Colonic mucosa (tissue), 4 donors: ENCODE measurements at places on chromosomes 16 and 17. TPM values are rescaled to one million over a fixed set of nuclear protein-coding genes. Genes with fewer than 3 reads are reported as not detected.

The RUNDC3A gene
- total RNA-seq = 0.52 TPM

The KCTD19 gene
- total RNA-seq = 0.24 TPM

The NECAB2 gene
- total RNA-seq = 0.25 TPM

The ATP2A3 gene
- total RNA-seq = 308 TPM

The SCGB1C2 gene
- total RNA-seq = not detected

The SLC16A11 gene
- total RNA-seq = 0.40 TPM

The TUBD1 gene
- 7.9 TPM for total RNA-seq

The PRSS36 gene
- total RNA-seq = 6.4 TPM

The ZG16 gene
- 758 TPM for total RNA-seq

The MRM1 gene
- 6.2 TPM for total RNA-seq

The SKAP1 gene
- 2.1 TPM for total RNA-seq

The XYLT2 gene
- total RNA-seq = 28.5 TPM

GRCh38 chr16:84929421-84930297, 81.7 kb downstream of the ZDHHC7 start:
- DNase-seq = no peak

GRCh38 chr16:69286941-69287713, 24.0 kb upstream of the VPS4A start:
- peak; percentile 67 for DNase-seq

DNA sequence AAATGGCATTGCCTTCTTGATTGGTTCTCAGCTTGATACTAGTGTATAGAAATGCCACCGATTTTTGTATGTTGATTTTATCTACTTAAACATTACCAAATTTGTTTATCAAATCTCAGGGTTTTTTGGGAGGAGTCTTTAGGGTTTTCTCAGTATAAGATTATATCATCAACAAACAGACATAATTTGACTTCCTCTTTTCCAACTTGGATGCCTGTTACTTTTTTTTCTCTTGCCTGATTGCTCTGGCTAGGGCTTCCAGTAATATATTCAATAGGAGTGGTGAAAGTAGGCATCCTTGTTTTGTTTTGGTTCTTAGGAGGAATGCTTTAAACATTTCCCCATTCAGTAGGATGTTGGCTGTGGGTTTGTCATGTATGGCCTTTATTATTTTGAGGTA, 29.1 kb downstream of the EFCAB13 start:
- DNase-seq = no peak

DNA sequence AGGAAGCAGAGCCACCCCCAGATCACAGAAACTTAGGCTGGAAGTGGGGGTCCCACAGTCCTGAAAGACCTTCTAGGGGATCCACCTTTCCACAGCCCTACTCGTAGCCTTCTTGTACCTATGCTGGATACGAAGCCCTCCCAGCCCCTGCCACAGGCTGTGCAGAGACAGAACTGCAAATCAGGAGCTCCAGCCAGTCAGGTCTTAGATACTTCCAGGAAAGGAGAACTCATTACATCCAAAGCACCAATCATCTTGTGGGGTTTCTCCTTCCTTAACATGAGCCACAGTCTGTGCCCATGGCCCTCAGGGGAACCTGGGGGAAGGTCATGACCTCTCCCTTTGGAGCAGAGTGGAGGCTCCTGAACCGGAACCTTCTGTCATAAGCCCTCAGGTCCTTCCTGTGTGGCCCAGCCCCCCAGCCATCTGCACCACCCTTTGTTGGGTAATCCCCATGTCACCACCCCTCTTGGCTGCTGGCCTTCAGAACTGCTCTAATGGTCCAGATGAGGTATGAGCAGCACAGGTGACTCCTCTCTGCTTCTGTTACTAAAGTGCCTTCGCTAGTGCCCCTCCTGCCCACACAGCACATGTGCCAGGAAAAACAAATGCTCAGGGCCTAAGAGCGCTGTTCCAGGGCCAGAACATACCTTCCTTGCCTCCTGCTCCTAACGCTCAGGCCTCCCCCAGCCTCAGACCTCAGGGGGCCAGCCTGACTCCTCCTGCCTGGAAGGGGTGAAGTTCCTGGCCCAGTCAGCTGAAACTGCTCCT, 14.6 kb downstream of the SRCIN1 start:
- DNase-seq = no peak

GRCh38 chr17:18267927-18268711, 7.7 kb downstream of the MIEF2 start:
- DNase-seq = no peak

GRCh38 chr16:79691007-79691406, 90.5 kb upstream of the MAF start:
- no peak for DNase-seq

- DNase-seq = no peak
Measured at GRCh38 chr16:57430955-57431354, 16.2 kb downstream of the CIAPIN1 start.

GRCh38 chr16:31427441-31428278, 500 bp downstream of the COX6A2 start:
- peak; percentile 47 for DNase-seq

GRCh38 chr17:47981462-47981861, 10.5 kb downstream of the CDK5RAP3 start:
- no peak for DNase-seq
